ENCODE measurements at places on chromosomes 4 and X.

DNA sequence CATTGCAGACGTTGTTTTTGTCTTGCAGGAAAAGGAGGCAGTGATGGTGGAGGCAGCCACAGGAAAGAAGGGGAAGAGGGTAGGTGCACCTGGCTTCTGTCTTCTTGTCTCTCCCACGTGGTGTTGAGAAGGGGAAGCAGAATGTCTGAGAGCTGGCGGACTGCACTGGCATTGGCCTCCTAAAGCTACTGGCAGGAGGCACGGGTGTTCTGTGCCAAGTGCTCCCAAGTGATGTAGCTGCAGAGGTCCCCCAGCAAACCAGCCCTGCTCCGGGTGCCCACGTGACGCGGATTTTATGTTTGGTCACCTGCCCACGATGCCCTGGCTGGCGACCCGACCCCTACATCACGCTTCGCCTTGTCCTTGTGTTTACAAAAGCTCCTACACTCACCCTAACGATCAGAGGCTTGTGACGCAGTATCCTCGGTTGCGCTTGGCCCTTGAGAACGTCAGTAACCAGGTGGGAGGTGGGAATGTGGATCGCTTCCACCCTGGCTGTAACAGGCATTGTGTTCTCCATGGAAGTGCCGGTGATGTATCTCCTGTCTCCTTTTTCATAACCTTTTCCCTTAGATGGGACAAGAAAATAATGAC, 28.5 kb upstream of the XG start:
- no peak for DNase-seq

GRCh38 chr4:154528869-154529268, 21.3 kb downstream of the PLRG1 start:
- DNase-seq: no peak

DNA sequence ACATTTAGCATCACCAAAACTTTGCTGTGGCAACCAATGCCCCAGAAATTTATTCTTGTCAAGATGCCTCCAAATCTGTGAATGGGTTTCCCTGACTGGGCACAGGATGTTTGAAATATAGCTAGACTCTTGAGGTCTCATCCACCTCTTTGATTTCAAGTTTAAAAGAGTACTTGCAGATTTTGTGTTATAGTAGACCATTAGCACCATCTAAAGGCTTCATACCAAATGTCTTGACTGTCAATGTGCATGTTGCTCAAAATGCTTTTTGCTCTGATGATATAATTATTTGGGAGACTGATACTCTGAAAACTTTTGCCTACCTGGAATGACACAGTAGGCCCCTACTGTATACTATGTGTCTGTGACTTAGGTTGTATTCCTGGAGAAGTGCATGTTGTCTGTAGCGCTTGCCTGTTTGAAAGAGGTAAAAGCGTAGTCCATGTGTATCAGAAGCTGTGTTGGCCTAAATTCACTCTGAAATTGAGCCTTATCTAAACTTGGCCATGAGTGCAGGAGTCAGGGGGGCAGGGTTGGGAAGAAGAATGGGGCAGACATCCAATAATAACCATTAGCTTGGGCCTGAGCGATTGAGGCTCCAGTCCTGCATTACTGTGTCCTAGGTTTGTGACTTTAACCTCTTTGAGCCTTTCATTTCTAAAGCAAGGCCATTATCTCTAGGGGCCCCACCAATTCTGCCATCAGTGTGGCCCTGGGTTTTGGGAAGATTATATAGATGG, 33.8 kb downstream of the NDP start:
- no peak for DNase-seq

DNA sequence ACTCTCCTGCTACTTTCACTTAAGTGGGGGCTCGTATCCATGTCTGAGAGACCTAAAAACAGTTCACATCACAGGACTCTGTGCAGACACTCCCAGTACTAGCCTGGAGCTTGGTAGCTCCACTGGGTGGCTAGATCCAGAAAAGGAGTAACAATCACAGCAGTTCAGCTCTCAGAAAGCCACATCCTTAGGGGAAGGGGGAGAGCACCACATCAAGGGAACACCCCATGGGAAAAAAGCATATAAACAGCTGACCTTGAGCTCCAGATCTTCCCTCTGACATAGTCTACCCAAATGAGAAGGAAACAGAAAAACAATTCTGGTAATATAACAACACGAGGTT, 175.8 kb downstream of the FAM13A start:
- DNase-seq: no peak

DNA sequence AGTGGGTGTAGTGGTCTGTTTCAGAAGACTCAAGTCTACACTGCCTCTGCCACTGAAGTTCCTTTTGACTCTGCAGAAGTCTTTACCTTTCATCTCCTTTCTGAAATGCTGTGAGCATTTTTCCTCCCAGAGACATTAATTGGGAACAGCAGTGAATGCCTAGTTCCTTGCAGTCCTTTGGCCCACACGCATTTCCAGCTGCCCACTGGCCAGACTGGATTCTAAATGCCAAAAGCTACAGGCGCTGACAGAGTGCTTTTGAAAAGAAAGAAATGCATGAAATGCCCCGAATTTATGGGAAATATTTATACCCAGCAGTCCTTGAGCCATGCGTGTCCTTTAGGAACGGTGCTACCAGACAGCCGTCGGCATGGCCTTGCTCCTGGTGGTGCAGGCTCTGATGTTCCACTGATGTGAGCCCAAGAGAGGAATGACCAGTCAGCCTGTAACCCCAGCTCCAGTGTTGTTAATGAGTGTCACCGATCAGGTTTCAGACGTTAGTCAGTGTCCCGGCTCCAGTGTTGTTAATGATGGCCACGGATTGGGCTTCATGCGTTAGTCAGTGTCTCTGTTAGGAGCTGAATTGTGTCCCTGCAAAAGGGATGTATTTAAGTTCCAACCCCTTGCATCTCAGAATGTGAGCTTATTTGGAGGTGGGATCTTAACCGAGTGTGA, 132.6 kb downstream of the TBL1X start:
- DNase-seq: no peak
